ENCODE measurements at places on chromosomes 2 and 18. TPM values are rescaled to one million over a fixed set of nuclear protein-coding genes. Genes with fewer than 3 reads are reported as not detected.

GRCh38 chr2:134738141-134738870, 19.5 kb upstream of the TMEM163 start:
- no peak for DNase-seq

- no peak for DNase-seq
These were observed 272.9 kb upstream of the EPHA4 start for GRCh38 chr2:221845021-221845365.

DNA sequence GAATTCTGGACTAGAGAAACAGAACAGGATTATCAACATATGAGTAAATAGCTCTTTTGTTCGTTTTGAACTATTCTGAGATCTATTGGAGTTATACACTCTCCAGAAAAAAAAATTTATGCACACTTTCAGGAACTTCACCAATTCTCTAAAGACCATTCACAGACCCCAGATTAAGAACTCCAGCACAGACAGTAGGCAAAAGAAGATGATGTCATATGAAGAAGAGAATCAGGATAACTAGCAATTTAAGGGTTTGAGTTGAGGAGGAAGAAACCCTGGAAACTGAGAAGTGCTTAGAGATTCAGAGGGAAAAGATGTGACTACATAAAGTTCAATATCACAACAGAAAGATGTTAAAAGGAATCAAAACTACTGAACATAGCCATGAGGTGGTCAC, 69.9 kb downstream of the SIGLEC15 start:
- no peak for DNase-seq

DNA sequence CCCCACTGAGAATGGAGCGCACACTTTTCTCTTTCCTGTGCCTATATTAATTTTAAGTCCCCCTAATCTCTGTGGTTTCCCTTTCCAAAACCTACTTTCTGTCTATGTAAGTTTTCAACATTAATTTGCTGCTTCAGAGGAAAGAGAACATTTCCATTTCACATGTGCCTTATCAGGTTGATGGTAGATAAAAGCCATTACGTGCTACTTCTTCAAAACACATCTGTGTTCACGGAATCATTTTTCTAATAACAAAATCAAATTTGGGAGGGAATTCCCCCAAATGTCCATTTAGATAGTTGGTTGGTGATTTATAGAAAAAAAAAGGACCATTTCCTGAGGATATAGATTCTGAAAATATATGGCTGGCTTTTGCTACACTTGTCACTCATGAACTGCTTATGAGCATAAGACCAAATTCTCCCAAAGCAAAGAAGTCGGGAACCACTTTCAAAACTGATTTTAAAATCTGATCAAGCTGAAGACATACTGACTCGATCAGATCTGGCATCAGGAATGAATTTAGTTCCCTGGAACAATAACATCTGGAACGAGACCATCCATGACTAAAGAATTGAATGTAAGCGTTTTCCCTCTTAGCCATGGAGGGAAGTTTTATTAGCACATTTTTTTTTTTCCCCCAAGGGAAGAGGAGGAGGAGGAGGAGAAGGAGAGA, 8.2 kb downstream of the PTGR3 start:
- DNase-seq, result no peak

DNA sequence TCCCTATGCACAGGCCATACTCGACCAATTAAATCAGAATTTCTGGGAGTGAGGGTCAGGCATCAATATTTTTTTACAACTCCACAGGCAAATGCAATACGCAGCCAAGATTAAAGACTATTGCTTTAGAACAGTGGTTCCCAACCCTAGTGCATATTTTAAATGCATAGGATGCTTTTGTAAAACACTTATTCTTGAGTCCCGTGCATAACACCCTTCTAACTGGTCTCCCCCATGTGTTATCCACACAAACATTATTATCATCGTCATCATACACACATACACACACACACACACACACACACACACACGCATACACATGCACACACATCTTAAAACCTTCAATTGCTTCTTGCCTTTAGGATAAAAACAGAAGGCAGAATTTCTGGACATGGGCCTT, 145.0 kb upstream of the PELI1 start:
- no peak for DNase-seq

- DNase-seq, result no peak
These were observed 15.6 kb upstream of the MAP3K20 start for GRCh38 chr2:173059971-173060461.

DNA sequence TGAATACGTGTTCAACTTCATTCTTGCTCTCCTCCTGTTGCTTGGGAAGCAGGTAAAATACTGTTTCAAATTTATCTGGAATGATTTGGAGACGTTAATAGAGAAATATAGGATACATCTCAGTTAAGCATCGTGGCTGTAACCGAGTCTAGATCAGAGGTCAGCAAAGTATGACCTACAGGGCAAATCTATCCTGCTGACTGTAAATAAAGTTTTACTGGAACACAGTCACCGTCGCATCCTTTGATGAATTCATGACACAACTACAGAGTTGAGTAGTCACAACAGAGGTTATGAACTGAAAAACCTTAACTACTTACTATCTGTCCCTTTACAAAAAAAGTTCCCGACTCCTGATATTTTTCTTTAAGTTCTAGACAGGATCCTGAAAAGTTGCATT, 86.6 kb downstream of the SP100 start:
- no peak for DNase-seq

- no peak for DNase-seq
These were observed 644.2 kb upstream of the SETBP1 start for GRCh38 chr18:44036501-44036900.

TP53I3 gene
- 16.9 TPM for polyA plus RNA-seq

- no peak for DNase-seq
These were observed 26.3 kb downstream of the CTLA4 start for GRCh38 chr2:203893840-203894239.

DNA sequence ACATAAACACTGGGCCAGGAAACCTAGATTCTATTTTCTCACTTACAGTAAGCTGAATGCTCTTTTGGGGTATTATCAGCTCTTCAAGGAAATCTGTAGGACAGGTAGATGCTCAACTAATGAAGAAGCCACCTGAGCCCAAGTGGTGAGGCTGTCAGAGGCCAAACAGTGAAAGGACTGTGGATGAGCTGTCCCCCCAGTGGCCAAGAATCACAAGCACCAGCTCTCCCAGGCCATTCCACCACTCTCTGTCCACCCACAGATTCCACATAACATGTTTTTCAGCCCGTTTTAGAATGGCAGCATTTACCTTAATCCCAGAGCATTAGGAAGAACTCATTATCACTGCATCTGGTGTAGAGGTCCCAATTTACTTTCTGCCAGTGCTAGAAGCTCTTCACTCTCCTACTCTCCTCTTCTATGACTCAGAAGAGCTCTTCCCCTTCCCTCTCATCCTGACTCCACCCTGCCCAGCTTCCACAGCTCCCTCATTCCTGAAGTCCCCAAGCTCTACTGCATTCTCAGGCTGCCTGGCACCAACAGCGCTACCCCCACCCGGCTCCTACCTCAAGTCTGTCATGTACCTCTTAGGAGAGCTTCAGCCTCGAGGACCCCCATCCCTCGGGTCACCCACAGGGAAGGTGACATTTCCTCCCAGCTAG, 43.8 kb upstream of the GORASP2 start:
- no peak for DNase-seq

DNA sequence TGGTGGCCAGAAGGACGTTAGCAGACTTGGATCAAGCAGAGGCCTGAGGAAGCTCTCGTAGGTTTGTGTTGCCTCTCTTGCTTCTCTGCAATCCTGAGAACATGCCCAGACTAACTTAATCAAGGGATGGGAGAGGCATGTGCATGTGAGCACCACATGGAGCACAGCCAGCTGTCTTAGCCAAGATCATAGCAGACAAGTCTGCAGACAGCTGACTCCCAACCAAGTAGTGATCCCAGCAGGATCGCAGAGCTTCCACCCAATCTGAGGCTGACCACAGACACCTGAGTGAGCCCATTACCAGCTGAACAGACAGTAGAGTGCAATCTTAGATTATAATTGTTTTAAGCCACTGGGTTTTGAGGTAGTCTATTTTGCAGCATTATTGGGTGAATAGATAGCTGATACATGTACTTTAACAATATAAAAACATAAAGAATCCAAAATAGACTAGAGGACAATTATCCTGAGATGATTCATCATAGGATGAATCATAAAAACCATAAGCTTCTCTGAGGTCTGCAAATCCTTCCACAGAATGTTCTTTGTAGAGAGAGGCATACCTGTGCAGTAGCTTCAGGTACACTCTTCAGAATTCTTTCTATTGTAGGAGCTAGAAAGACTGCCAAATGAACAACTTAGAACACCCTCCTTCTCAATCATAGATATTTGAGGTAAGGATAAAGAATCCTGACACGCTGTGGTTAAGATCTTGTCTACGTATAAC, 25.2 kb upstream of the FAM110C start:
- no peak for DNase-seq

DNA sequence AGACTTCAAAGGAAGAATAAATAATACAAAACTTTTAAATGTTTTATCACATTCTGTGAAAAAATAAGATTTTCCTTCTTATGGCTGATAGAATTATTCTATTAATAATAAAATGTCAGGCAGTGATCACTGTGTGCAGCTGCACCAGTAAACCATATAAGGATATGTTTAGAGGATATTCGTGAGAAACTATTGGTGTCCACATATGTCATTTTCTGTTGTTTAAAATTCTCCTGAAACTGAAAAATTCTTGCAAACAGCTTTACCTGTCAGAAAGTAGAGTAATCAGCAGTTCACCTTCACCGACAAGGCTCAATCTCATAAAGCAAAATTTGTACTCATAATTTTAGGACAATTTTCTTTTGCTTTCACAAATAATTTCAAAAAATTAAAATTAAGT, 170.1 kb upstream of the KCNH7 start:
- no peak for DNase-seq

Data from urinary bladder (tissue), 4 donors.